ENCODE measurements at places on chromosomes 2 and 18.

DNA sequence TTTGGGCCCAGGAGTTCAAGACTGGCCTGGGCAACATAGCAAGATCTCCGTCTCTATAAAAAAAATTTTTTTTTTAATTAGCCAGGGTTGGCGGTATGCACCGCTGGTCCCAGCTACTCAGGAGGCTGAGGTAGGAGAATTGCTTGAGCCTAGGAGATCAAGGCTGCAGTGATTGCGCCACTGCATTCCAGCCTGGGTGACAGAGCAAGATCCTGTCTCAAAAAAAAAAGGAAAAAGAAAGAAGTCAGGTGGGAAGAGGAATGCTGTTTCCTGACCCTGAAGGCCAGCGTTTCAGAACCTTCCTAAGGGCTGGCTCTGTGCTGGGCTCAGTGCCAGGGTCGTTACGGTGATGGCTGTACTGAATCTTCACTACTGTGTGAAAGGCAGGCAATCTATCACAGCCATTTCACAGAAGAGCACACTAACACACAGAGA lies 35.0 kb upstream of the AGAP1 start:
- DNase-seq, result no peak

DNA sequence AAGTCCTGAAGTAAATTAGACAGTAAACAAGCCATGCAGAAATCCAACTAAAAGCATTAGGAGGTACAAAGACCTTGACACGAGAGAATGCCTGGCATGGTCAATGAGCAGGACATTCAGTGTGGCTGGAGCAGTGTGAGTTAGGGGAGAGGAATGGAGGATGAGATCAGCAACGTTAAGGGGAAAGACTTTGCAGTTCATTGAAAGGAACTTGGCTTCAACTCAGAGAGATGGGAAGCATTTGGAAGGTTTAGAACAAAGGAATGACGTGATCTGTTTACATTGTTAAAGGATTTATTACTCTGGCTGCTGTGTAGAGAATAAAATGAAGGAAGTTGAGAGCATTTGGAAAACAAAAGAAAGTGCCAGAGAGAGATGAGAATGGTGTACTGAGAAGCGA lies 621.3 kb downstream of the XIRP2 start:
- DNase-seq, result no peak

GRCh38 chr2:136381245-136381644 lies 263.3 kb upstream of the CXCR4 start:
- DNase-seq, result no peak

- no peak for DNase-seq
Observed at GRCh38 chr18:71431171-71431570, 1113.0 kb downstream of the CBLN2 start.

GRCh38 chr2:137980459-137980858 lies 16.2 kb downstream of the HNMT start:
- DNase-seq, result no peak

GRCh38 chr2:39994151-39994550 lies 215.1 kb upstream of the THUMPD2 start:
- no peak for DNase-seq

DNA sequence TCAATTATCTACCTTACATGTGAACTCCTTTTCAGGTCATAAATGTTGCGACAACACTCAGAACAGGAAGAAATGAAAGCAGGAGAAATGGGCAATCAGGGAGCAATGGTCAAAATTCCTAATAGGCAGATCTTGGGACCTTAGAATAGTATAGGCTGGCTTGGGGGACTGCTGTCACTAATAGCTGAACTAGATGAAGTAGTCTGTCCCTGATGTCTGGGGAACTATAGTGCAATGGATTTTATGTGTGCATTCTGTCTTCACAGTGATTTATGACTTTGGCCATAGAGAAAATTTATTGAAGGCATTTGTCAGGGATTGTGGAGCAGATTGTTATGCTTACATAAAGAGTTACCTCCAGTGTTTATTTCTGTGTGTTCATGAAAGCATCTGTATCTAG lies 6.1 kb upstream of the DPP10 start:
- DNase-seq, result no peak

DNA sequence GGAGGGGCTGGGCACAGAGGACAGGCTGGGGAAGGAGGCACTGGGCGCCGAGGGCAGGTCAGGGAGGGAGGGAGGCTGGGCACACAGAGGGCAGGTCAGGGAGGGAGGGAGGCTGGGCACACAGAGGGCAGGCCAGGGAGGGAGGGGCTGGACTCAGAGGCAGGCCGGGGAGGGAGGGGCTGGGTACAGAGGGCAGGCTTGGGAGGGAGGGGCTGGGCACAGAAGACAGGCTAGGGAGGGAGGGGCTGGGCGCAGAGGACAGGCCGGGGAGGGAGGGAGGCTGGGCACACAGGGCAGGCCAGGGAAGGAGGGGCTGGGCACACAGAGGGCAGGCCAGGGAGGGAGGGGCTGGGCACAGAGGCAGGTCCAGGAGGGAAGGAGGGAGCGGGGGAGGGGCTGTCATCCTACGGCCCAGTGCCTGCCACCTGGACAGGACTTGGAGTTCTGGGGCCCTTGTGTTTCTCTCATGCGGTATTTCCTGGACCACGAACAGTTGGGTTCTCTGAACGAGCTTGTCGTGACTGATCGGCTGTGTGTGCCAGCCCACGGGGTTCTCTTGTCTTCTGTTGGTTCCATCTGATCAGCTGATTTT lies 46.7 kb upstream of the KCNG2 start:
- DNase-seq, result no peak

DNA sequence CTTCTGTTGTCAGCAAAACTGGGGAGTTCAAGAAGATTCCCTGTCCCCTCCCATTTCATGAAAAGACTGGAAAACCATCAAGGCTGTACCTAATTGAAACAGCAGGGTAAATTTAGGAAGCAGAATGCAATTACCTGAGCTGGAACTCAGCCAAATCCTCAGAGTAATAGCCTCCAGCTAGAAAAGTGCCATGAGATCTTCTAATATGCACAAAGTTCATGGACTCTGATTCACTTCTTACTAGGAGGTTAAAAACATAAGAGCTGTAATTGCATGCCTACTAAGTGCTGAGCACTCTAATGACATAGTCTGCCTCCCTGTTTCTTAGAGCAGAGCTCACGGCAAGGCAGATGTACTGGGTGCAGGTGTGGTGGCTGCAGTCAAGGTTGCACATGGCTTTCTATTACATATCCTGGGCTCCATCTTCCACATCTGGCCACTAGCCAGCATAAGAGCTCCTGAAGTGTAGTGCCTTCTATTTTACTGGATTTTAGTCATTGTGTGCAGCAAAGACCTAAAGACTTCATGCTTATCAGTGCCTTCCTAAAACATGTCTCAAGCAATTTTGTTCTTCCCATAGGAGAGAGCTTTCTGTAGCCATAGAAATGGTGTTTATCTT lies 341.7 kb downstream of the PTPRM start:
- DNase-seq, result no peak

- DNase-seq, result no peak
Observed at GRCh38 chr18:22826726-22827125, 106.4 kb upstream of the RBBP8 start.

GRCh38 chr2:105361102-105361889 lies 24.0 kb downstream of the C2orf49 start:
- peak; percentile 14 for DNase-seq

GRCh38 chr2:39311469-39311868 lies 67.7 kb upstream of the CDKL4 start:
- DNase-seq, result no peak

DNA sequence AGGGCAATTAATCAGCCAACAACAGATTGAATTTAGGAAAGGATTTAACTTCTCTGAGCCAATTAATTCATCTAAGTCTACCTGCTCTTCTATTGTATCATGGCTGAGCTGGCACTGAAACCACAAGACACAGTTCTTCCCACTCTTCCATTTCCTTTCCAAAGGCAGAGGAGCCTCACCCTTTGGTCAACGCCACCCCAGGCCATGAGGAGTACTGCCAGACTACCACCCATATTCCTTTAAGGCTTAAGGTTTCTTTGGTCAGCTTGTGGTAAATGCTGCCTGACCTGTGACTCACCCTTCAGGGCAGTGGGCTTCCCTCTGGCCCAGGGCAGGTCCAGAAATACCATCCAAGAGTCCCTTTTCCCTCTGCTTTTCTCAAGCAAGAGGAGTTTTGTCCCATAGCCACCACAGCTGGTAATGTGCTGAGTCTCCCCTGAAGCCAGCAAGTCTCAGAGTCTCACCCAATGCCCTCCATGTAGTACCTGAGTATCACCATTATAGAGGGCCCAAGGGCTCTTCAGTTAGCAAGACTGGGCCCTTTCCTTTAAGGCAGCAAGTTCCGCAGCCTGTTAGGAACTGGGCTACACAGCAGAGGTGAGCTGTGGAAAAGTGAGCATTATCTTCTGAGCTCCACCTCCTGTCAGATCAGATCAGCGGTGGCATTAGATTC lies 900.5 kb upstream of the CRIM1 start:
- DNase-seq, result no peak

DNA sequence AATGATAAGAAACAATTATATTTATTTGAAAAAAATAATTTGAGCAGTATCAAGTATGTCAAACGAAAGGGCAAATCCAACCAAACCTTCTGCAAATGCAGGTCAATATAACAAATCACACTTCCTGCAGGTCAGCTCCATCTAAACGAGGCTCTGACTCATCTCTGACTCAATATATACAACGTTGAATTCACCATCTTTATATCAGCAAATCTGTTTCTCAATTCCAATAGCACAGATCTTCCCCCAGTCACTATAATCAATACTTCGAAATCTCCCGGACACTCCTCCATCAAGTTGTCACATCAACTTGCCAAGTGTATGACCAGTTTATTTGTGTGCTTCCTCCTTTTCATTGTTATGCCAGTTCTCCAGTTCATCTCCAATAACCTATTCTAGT lies 388.9 kb downstream of the ZEB2 start:
- no peak for DNase-seq

GRCh38 chr2:226607379-226607778 lies 192.2 kb downstream of the IRS1 start:
- no peak for DNase-seq

- DNase-seq, result no peak
Observed at GRCh38 chr2:223049356-223049755, 2.6 kb upstream of the KCNE4 start.

DNA sequence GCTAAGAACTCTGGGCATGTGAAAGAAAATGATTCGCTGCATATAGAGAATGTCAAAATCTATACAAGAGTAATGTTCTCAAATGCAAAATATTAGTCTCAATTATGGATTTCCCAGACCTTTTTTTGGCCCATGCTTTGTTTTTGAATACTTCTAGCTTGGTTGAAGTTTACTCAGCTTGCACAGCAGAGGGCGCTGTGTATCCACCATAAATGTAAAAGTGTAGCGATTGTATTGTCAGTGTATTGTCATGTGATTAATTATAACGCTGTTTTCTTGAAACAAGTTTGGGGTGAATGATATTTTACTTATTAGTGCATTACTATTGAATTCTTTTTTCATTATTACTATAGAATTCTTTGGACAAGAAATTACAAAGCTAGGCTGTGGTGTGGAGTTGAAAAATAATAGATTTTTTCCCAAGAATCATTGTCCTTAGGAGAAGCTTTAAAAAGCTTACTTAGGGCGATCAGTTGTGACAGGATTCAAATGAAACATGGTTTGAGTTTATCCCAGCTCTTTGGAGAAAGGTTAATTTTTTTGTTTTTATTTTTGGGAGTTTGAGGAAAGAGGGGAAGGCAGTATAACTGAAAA lies 98.3 kb downstream of the PIK3C3 start:
- DNase-seq, result peak; percentile 47

- DNase-seq, result no peak
Observed at GRCh38 chr2:134504586-134505336, 214.0 kb downstream of the TMEM163 start.

- no peak for DNase-seq
Observed at GRCh38 chr18:49359732-49360444, 100.6 kb downstream of the DYM start.

- DNase-seq, result peak; percentile 4
Observed at GRCh38 chr2:15159751-15160177, 401.4 kb downstream of the NBAS start.

DNA sequence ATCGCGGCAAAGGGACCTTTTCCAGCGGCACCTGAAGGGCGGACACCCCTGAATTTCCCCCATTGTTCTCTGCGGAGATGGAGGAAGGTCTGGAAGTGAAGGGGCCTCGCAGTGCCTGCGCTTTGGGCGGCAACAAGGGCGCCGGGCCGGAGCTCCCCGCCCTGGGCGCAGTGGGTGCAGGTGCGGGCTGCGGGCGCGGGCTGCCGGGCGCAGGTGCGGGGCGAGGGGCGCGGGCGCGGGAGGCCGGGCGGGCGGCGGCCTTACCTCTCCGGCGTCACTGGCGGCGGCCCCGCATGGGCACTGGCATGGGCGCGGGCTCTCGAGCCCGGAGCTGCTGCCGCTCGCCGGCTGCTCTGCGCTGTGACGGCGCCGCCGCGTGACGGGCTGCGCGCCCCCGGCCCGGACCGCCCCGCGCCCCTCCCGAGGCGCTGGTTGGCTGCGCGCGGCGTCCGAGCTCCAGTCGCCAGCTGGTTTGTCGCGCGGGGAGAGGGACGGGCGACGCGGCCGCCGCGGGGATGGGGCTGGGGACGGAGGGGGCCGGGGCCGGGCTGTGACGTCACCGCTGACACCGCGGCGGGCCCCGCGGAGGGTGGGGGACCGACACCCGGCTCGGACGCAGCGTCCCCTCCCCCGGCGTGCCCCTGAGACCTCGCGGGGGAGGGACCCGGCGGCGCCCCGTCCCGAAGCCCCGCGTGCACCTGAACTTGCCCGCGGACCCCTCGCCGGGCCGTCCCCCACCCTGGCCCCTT lies at the start of gene KIF1A:
KIF1A (minus strand) TSS at position 362 of the 749 bp plus-strand sequence. CDS start 22,467 bp downstream, outside the sequence.
- DNase-seq, result no peak

GRCh38 chr2:235609746-235610145 lies 115.9 kb downstream of the AGAP1 start:
- no peak for DNase-seq

DNA sequence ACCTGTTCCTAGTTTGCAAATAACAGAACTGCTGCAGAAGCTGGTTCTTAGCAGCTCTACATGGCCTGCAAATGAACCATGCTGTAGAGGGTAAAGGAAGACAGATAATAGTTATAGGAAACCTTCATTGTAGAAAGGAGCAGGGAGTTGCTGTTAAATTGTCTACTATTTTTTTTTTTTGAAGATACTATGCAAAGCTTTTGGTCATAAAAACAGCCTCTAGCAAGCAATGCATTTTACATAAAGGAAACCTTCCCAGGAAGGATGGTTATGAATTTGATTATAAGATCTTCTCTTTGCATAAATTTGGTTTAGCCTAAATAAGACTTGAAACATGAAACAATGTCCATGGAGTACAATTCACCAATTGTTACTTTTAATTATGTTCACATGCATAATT lies 793.4 kb downstream of the SLC4A3 start:
- no peak for DNase-seq

DNA sequence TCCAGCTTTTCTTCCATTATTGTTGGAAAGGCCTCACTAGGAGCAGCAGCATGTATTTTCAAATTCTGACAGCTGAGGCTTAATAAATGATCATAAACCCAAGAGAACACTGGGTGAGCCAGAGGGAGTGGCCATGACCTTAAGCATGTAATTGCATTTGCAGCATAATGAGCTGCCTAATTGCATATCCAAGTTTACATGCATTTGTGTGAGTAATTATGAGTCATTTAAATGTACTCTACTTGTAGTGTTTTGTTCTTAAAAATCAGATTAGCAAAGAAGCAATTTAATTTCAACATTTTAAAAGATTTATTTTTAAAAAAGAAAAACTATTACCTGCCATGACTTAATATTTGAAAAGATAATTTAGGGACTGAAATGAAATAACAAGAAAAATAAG lies 74.8 kb downstream of the NOL10 start:
- DNase-seq, result no peak

Measured in stimulated activated naive CD4-positive, alpha-beta T cell (primary cell).